Astrocyte (in vitro differentiated cells and primary cell): ENCODE measurements at places on chromosomes 3 and 15. TPM values are rescaled to one million over a fixed set of nuclear protein-coding genes. Genes with fewer than 3 reads are reported as not detected.
A peak's percentile ranks its signal among the peaks of the same experiment; 100 is the strongest.

Gene KCNAB1
- 0.30 and 0.72 TPM in 2 replicates for total RNA-seq

DNA sequence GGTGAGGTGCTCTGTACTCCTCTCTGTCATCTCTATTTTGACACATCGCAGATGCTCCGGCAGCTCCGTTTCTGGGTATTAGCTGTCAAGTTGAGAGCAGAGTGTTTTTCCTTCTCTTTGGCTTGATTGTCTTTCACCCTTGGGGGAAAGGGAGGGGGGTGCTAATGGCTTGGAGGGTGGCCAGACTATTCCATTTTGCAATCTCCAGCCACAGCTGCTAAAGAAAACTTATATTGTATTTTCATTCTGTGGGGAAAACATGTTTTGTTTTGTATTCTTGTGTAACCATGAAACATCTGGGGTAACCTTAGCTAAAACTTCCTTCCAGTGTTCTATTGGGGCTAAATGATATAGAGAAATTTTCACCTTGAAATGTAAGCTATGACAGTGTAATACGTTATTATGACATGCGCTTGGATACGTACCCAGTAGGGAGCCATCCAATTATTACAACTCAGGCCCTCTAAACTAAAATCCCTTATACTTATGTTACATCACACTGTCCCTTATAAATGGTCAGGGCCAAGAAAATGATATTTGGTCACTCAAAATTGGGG is 14.0 kb upstream of the LARP6 start:
- no peak overlapping the region for H3K4me3 ChIP-seq
- H3K27ac ChIP-seq = no peak overlapping the region
- H3K36me3 ChIP-seq = no peaks in the 10 kb centered on the region
- H3K4me1 ChIP-seq = peaks cover 25% of the 10 kb centered on the region
- no peaks in the 10 kb centered on the region for H3K27me3 ChIP-seq
- peak; percentile 48 for DNase-seq

GRCh38 chr15:62120776-62121175 is 44.3 kb downstream of the C2CD4B start:
- no peaks in the 10 kb centered on the region for H3K27me3 ChIP-seq
- peaks cover 11% of the 10 kb centered on the region for H3K4me1 ChIP-seq
- H3K27ac ChIP-seq = no peak overlapping the region
- H3K4me3 ChIP-seq = no peak overlapping the region
- no peak for DNase-seq

DNA sequence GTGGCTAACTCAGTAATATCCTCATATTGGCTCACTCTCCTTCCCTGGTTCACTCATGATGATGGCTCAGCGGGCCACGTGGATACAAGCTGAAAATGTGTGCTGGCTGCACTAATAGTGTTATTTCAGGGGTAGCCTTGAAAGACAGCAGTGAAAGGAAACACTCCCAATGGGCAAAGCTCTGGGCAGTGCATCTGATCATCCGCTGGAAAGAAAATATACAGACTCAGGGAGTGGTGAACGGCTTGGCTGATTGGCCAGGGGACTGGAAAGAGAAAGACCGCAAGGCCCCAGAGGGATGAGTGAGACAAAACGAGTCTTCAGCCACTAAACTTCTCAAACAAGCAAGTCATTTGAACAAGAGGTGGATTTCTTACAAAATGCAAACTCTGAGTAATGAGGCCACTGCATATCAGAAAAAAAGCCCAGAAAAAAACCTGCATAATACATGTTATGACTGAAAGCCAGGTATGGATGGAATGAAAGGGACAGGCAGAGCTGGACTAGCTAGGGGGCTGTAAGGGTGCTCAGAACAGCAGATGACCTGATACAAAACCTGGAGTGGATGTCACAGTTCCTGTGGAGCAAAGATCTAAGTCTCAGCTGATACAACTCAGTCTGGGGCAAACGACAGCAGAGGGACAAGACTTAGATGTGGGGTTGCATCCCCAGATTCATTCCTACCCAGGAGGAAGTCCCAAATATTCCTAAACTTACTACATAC is 33.3 kb downstream of the CMTM6 start:
- H3K36me3 ChIP-seq = no peaks in the 10 kb centered on the region
- H3K27ac ChIP-seq = peak overlapping the region; percentile 8
- H3K4me3 ChIP-seq = no peak overlapping the region
- peaks cover 20% of the 10 kb centered on the region for H3K4me1 ChIP-seq

GRCh38 chr3:101719604-101720185 is 4.7 kb upstream of the CEP97 start:
- H3K27ac ChIP-seq = no peak overlapping the region
- DNase-seq = no peak
- no peaks in the 10 kb centered on the region for H3K27me3 ChIP-seq
- no peaks in the 10 kb centered on the region for H3K36me3 ChIP-seq
- no peaks in the 10 kb centered on the region for H3K4me1 ChIP-seq

- no peaks in the 10 kb centered on the region for H3K36me3 ChIP-seq
- no peaks in the 10 kb centered on the region for H3K4me1 ChIP-seq
- no peak for DNase-seq
- no peak overlapping the region for H3K4me3 ChIP-seq
- H3K27ac ChIP-seq = no peak overlapping the region
Observed at GRCh38 chr3:14768182-14768790, 50.5 kb upstream of the FGD5 start.

GRCh38 chr3:42270561-42270960 is 4.6 kb upstream of the CCK start:
- H3K27me3 ChIP-seq = peaks cover 26% of the 10 kb centered on the region
- H3K4me1 ChIP-seq = no peaks in the 10 kb centered on the region
- H3K4me3 ChIP-seq = no peak overlapping the region
- DNase-seq = no peak
- no peaks in the 10 kb centered on the region for H3K36me3 ChIP-seq
- H3K27ac ChIP-seq = no peak overlapping the region
